ENCODE measurements at places on chromosomes 5 and 9.

GRCh38 chr9:71990466-71990865 lies 69.9 kb downstream of the C9orf57 start:
- no peak for DNase-seq

- no peak for DNase-seq
Measured at GRCh38 chr5:160477266-160477970, 55.8 kb downstream of the PTTG1 start.

DNA sequence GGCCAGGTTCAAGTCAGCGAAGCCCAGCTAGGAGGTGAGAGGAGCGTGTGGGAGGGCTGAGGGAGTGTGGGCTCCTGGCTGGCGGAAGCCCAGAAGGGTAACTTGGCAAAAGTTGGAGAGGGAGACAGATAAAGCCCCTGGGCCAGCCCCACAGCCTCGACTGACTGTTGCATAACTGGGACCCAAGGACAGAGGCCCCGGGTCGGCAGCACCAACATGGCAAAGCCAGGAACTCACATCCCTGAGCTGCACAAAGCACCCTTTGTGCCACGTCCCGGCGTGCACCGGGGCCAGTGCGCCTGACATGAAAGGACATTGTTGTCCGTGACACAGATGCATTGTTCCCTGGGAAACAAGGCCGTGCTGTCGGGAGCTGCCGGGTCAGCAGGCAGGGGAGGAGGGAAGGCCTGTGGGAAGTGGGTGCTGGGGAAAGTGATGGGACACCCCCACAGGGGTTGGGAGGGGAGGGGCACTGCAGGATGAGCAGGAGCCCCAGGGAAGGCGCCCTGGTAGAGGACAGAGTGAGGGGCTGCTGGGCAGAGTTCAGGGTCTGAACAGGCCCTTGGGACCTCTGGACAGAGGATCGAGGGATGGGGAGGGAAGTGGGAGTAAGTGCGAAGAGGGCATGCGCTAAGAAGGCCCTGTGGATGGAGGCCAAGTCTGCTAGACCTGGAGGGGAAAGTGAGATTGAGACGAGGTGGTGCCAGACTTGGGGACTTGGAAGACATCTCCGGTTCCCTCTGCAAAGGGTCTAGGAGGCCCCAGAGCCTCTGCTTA lies 13.0 kb upstream of the DPM2 start:
- DNase-seq, result no peak

GRCh38 chr9:92637886-92638620 lies 31.9 kb downstream of the IPPK start:
- DNase-seq, result no peak

DNA sequence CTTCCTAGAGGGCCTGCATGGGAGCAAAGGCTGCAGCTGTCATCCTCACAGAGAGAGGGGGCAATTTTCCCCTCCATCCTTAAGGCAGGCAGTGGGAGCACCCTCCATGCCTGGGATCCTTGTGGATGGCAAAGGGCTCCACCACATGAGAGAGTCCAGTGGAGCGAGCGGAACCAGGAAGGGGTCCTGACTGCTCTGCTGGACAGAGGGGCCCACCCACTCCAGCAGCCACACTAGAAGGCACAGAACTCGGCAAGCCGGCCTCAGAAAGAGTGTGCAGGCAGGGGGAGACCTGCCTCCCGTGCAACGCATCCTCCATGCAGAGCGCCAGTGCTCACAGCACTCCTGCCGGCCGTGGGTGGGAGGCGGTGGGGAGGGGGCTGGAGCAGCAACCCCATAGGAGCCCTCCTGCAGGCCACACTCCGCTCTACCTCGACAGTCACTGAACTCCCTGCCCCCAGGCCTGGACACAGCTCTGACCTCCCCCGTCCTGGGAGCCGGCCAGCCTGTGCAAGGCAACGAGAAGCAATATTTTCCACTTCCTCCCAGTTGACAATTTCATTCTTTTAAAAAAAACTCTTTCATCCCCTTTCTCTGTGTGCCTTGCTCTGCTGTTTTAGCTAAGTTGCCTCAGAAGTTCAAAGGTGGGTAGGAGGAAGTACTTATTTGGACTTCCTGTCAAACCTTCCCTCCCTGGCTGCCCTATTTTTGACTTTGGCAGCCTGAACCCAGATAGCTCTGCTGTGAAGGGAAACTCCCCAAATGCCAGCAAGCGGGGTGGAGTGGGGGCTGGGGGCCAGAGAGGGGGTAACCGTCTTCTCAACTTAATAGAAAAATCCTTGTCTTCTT lies 5.3 kb upstream of the LCP2 start:
- DNase-seq, result peak; percentile 86

GRCh38 chr9:133995012-133995896 lies 3.1 kb upstream of the VAV2 start:
- DNase-seq, result no peak

DNA sequence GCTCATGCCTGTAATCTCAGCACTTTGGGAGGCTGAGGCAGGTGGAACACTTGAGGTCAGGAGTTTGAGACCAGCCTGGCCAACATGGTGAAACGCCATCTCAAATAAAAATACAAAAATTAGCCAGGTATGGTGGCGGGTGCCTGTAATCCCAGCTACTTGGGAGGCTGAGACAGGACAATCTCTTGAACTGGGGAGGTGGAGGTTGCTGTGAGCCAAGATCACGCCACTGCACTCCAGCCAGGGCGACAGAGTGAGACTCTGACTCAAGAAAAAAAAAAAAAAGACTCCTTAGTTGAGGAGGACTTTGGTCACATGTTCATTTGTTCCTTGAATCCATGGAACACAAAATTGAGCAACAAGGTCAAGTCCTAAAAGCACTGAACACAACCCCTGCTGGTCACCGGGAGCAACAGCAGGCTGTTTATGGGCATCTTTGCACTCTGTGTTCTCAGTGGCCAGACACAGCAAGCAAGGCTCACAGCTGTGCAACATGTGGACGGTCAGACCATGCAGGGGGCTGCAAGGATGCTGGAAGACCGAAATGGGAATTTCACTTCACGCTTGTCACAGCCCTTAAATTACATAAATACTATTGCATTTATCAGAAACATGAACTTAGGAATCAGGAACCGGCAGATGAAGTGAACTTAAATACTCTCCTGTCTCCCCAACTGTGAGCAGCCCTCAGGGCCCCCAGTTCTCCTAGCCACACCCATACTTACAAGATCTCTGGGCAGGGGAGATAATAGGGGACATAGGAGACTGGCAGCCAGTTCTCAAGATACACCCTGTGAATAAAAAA lies 2.8 kb downstream of the GBGT1 start:
- peak; percentile 90 for DNase-seq

GRCh38 chr5:24643156-24643555 lies 1.6 kb downstream of the CDH10 start:
- no peak for DNase-seq

- DNase-seq, result no peak
Measured at GRCh38 chr5:170251462-170251861, 18.7 kb downstream of the C5orf58 start.

DNA sequence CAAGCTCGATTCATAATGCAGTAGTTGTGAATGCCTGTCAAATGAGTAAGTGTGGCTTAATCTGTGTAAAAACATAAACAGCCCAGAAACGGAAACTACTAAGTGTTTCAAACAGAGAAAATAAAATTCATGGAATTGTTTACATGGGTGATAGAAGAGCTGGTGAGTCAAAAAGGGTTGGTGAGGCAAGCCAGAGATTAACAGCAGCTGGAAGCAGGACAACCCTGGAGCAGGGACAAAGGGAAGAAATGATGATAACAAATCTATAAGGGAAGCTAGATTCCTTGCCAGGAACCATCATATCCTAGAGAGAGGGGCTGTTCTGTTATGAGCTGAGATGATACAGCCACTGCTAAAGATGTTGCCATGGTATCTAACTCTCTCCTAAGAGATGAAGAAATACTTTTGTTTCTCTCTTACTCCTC lies 18.0 kb upstream of the PRR16 start:
- DNase-seq, result no peak

DNA sequence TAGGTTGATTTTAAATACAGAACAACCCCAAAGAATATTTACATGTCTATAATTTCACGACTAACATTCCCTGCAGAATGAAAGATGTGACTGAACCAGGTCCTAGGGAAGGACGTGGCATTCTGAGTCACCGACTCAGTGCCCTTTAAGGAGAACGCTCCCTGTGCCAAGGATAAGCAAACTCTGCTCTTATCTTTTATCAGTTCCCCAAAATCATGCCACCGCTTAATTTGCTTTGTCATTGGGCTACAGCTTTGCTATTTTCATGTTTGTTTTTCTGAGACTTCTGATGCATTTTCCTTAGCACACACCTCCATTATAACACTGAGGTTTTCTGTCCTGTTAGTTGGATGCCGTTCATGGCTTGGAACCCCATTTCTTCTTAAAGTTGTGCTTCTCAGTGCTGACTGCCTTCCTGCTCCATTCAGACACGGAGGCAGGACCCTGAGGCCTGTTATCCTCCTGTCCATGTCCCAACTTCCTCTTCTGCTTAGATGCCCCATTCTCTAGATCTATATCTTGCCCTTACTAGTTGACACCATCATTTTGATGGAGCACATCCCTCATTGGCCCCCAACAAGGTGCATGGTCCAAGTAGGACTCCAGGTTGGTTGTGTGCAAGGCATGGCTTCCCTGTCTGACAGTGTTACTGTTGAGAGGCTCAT lies 11.2 kb upstream of the SEMA4D start:
- no peak for DNase-seq

DNA sequence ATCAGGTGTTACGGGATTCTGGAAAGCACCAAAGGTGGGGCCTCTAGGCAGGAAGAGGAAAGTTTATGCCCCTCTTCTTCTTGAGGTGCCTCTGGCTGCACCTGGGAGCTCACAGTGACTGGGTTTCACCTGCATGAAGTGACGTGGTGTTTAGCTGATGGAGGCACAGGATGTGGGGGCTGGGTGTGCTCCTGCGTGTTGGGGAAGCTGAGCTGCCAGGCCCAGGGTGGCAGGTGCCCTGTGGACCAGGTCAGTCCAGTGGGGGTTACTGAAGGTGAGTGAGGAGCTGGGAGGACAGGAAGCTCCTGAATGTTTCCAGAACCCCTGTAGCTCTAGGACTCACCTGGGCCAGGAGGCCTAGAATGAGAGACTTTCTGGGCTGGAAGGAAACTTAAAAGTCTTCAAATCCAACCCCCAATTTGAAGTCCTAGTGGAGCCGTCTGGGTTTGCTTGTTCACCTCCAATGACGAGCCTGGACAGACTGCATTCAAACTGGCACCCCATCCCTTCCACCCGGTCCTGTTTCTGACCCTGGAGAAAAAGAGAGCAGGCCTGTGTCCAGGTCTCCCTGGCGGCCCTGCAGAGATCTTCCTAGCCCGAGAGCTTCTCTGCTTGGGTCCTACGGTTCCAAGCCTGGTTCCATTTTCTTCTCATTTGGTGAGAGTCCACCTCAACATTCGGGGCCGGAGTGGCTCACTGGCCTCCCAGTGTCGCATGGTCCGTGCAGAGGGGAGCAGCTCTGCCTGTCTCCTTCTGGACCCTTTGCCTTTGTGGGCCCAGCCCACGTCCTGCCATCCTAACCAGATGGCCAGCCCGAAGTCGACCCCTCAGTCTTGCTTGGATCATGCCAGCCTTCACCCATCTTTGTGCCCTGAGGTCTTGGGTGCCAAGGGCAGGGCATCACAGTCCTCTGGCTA lies 22.3 kb downstream of the TRAF1 start:
- DNase-seq, result no peak

- DNase-seq, result no peak
Measured at GRCh38 chr5:147539053-147539452, 29.2 kb upstream of the DPYSL3 start.

DNA sequence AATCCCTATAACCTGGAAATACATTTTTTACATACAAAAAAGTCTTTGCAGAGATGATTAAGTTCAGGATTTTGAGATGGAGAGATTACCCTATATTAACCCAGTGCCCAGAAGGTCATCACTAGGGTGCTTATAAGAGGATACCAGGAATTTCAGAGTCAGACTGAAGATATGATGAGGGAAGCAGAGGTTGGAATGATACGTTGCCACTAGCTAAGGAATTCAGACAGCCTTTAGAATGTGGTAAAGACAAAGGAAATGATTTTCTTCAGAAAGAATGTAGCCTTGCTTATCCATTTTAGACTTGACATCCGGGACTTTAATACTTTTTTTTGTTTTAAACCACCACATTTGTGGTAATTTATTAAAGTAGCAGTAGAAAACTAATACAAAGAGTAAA lies 2176.8 kb upstream of the C9orf72 start:
- no peak for DNase-seq

DNA sequence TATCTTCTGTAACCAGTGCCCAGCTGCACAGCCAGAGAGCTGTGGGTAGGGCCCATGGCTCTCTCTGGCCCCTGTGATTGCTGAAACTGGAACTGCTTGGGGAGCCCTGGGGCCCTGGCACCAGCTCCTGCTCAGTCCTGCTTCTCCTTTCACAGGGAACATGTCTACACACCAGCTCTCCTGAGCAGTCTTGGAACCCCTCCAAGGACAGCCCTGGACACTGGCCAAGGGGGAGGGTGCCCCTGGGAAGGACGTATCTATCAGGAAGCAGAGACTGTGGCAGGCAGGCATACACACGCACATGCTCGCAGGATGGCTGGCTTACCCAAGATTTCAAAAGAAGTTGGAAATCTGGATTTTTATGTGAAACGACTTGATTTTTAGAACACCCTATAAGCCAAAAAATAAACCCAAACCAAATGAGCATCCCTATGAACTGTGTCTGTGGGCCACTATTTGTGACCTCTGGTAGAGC lies 8.8 kb upstream of the TRAF1 start:
- DNase-seq, result peak; percentile 96

DNA sequence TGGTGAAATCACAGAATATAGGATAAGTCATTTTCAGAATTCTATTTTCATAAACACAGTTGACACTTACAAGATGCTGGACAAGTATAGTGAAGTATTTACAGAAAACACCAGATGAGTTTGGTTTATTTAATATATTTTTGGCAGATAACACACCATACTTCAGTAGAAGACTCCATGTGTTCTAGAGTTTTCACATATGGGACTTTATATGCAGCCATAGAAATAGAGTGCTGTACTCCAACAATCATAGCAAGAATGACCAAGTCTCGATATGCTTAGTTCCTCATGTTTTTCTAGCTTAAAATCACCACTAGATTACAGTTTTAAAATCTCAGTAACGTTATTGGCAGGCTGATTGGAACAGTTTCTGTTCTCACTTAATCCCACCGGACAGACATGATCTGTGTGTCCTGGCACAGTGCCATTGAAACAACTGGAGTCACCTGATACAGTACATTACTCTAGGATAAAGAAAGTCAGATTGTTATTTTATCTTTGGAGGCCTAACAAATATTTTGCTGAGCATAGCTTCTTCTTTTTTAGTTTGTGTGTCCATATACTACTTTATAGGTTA lies 45.8 kb upstream of the ERBIN start:
- no peak for DNase-seq

- no peak for DNase-seq
Measured at GRCh38 chr5:121373371-121373770, 478.3 kb upstream of the FTMT start.
